ENCODE measurements at places on chromosomes 3 and 15.

DNA sequence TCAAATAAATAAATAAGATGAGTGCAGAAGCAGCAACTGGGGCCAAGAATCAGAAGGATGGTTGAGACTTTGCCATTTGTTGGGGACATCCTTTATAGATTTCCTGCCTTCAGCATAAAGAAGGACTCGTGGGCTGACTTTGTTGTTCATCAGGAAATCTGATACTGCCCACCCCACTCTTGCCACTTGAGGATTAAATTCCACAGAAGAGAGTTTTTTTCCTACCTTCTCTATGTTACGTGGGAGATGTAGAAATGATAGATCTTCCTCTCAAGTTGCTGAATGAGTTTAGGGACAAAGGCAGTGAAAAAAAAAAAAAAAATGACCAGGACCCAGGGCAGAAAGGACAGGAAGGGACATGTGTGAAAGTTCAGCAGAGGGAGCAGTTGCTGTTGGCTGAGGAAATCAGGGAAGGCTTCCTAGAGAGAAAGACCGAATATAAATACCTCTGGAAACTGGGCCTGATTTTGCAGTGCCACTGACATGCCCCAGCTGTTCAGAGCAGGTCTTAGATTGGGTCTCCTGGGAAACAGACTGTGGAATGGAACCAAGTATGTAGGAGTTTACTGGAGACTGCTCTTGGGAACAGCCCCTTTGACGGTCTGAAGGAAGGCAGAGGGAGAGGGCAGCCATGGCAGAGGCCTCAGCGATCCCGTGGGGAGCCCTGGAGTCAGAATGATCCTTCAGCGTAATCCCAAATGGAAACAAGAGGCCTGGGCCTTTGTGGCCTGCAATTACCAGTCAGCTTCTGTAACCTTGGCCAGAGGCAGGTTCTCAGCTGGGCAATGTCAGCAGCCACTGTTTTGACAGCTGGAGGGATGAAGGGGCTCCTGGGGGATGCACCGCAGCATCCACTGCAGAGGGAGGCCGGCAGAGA, 50.9 kb downstream of the C3orf20 start:
- no peak for DNase-seq

DNA sequence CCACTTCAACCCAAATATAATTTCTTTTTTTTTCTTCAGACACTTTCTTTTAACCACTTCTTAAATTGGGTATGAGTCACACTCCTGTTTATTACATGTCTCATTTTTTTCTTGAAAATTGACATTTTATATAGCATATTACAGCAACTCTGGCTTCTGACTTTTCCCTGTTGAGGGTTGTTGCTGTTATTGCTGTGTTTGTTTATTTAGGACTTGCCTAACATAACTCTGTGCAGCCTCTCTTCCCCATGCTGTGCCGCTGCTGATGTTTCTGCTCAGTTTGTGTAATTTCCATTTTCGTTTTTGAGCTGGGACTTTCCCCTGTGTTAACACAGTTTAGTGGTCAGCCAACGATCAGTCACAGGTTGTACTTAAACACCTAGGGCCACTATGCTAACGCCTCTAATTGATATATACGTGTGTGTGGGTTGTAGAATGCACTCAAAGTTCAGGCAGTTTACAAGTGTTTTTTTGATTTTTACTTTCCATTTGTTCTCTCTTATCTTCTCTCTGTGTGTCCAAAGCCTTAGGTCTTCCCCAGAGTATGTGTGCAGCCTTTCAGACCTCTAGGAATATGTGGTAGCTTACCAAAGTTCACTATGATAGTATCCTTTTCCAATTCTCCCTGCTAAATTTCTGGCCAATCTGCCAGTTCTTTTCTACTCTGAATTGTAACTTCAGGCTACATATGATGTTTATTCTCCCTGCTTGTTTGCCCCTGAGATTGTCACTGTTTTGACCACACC, 337.2 kb downstream of the ZBTB20 start:
- DNase-seq, result no peak

GRCh38 chr15:60835974-60836373, 357.0 kb upstream of the ICE2 start:
- no peak for DNase-seq

DNA sequence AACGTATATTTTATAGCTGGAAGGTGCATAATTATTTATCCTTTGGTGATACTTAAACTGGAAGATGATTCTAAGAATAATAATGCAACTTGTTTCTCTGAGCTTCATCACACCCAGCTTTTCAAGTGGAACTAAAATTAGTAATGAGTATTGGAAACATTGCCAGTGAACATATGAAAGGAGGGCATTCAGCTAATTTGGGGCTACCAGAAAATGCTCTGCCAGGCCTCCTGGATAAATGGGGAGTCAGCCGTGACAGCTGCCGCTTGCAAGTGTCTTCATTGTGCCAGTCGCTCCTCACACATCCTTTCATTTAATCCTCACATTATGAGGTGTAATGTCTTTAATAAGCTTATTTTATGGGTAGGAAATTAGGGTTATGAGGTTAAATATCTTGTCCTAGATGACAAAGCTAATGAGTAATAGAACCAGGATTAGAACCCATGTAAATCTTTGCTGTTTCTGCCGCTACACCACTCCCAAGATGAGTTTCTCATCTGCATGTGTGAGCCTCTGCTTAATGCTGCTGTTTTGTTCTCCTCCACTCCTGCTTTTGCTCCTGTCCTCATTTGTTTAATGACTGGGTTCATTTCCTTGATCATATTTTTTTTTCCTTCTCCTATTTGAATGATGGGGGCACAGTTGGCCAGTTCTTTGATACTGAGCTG, 155.7 kb downstream of the PLCL2 start:
- DNase-seq, result no peak

- DNase-seq, result no peak
Observed at GRCh38 chr3:195550723-195551122, 7.6 kb upstream of the PPP1R2 start.

DNA sequence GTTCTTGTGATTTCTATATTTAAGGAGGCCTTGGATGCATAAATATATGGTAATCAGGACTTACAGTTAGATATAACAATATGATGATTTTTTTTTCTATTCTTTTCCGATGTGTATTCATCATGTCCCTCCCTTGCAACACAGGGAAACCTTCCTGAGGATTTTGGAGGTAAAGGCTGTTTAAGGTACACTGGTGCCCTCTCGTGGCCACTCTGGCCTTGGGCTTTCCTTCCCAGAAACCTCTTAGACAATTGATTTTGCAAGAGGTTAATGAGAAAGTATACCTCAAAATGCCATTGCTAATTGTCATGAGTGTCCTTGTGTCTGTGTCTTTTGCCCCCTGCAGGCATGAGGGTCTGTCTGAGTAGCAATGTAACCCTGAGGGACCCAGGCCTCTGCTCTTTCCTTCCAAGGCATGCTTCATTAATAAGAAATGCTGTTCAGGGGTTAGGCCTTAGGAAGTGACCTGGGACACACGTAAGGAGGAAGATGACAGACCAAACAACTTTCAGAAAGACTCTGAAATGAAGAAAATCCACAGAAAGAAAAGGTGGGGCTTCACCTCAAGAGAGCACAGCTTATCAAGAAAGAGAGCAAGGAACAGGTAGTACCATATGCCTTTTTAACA, 70.3 kb upstream of the PPP2R3A start:
- DNase-seq, result peak; percentile 80

GRCh38 chr15:73630921-73631362, 2.2 kb downstream of the NPTN start:
- DNase-seq, result no peak

GRCh38 chr15:98906712-98907083, 100.9 kb downstream of the PGPEP1L start:
- no peak for DNase-seq

- no peak for DNase-seq
Observed at GRCh38 chr15:88403351-88403791, 63.8 kb downstream of the MRPL46 start.

DNA sequence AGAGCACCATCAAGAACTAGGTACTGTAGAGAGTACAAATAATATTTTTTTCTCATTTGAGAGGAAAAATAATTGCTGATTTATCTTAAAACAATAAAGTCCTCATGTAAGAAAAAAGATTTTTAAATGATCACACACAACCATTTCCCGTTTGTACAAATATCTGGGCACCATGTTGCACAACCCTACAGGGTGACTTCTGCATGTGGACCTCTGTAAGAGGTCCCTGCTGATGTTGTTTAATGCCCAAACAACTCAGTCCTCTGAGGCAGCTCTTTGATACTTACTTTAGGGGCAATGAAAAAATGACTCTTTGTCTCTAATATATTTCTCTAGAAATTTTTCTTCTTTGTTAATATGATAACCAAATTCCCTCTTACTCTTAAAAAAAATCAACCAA, 168.1 kb upstream of the SATB1 start:
- DNase-seq, result no peak

DNA sequence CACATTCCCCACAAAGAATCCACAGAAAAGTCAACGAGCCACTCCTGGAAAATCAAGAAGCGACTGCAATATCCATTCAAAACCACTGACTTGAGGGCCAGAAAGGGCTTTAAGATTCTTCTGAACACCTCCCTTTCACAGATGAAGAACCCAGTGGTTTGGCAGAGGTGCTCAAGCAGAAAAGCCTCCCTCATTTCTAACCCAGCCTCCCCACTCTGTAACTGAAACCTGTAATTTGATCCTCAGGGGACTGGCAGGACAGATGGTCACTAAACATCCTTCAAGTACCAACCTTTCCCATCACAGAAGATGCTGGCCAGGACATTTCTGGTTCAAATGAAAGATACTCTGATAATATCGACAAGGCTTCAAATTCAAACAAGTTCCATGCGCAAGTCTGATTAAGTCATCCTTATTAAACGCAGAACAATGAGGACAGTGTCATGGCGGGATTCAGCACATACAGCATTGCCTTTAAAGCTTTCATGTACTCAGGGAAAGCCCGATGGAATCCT, 5.5 kb downstream of the SEMA5B start:
- DNase-seq, result peak; percentile 33
